Heart left ventricle (tissue), 16 donors: ENCODE measurements at places on chromosomes 4 and X.
A peak's percentile ranks its signal among the peaks of the same experiment; 100 is the strongest.

GRCh38 chrX:1925053-1925481 lies 310.2 kb downstream of the ASMT start:
- no peak for DNase-seq

- no peak for DNase-seq
Measured at GRCh38 chr4:110231869-110232268, 33.5 kb upstream of the ELOVL6 start.

DNA sequence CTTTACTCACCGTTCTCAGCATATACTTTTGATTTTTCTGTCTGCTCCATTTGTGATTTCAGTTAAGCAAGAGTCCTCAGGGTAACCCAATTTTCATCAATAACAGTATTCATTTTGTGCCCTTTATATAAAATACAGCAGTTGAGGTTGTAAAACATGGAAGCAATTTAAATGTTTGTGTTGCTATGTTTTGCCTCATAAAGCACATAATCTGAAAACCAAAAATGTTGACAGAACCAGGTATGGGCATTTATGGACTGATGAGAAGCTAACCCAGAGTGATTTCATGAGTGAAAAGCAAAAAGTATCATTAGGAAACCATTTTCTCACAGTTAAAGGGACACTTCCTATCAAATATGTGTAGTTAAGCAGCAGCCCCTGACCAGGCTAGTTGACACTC lies at the start of gene ASIC5:
TSS of gene ASIC5 (minus strand) at position 101 of the 400 bp plus-strand sequence. CDS start at position 50, 51 bp downstream.
- no peak for DNase-seq

DNA sequence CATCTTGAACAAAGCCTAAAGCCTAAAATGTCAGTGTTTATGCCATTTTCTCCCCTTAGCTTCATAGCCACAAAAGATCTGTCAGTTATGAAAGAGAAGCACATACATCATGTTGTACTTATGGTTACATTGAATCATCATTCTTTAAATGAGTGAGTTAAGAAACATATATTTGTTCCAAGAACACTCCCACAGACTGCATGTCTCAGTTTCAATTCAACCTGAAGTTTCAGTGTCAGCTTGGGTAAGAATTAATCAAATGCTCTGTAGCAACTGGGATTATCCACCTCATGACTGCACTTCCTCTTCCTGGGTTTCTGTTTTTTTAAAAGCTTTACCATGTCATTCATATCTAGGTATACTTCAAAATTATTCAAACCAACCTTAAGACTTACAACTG lies 3.9 kb upstream of the TMPRSS11B start:
- no peak for DNase-seq

DNA sequence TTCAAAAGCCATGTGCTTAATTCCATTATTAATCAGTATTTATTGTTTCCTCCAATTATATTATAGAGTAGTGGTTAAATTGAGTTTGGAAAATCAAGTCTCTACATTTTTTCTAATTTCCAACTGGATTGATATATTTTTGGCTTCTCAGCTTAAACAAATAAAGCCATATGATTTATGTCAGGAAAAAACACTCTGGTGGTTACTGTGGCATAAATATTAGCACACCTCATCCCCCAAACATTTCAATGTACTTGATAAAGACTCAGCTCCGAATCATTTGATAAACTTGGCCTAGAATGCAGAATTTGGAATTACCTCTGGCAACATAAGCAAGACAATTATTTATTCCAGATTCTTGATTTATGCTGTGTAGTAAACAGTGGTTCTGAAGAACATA lies 2313.8 kb downstream of the ARAP2 start:
- no peak for DNase-seq

DNA sequence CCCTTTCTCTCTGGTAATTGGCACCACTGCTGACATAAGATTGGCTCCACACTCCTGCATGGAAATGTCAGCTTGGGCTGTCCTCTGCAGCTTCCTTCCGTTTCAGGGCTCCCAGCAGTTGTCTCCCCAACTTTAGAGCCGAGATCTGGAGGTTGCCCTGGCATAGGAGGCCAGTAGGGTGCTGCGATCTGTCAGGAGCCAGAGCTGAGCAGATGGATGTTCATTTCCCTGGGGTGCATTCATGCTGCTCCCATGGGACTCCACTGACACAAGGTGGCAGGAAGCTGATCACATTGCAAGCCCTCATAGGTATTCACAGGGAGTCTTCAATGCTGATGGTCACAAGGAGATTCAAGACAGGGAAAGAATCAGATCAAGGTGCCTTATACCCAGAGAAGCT lies 116.6 kb upstream of the RAI2 start:
- DNase-seq = no peak

DNA sequence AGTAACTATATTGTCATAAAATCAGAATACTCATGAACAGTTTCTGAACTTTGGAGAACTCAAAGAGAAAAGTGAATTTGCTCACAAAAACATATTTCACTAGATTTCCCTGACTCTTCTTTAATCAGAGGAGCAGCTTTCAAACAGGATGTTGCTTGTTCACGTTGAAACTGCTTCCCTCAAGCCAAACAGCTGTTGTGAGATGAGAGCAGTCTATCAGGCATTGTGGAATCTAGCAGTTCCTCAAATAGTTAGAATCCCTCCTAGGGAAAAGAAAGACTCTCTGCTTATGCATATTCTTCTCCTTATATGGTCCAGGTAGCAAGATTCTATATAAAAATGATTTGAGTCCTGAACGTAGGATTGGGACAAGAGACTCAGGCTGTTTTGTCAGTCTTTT lies 1012.1 kb downstream of the FAM133A start:
- DNase-seq = no peak

DNA sequence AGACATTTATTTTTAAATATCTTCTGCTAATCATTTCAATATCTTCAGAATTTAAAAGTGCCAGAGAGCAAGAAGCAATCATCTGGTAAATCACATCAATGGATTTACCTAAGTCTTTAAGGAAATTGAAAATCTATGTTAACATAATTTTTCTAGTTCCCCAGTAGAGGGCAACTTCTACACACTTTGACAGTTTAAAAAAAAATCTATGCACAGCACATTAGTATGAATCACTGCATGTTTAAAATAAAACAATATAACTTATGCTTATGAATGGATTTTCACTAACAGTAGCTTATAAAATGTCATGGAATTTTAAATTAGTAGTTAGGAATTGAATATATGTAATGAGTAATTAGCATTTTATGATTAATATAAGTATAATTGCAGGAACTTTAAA lies 126.5 kb downstream of the REELD1 start:
- DNase-seq = no peak

GRCh38 chr4:173919196-173919595 lies 364.3 kb downstream of the FBXO8 start:
- DNase-seq = no peak

GRCh38 chrX:15434205-15434604 lies 50.0 kb upstream of the VEGFD start:
- DNase-seq = no peak

DNA sequence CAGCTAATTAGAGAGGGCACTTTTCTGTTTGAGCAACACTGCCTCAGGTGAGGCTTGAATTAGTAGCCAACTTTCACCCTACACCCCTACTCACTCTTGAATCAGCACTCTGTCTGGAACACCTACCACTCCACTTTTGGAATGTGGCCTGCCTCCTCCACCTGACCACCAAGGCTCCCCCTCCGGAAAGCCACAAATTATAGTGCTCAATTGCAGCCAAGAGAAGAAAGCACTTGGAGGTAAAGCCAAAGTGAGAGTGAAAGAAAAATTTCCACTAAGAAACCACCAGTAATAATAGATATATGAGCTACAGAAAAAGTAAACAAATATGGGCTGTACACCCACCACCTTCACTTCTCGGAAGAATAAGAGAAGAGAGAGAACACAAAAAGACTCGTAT lies 41.1 kb downstream of the PPP3CA start:
- DNase-seq = no peak

DNA sequence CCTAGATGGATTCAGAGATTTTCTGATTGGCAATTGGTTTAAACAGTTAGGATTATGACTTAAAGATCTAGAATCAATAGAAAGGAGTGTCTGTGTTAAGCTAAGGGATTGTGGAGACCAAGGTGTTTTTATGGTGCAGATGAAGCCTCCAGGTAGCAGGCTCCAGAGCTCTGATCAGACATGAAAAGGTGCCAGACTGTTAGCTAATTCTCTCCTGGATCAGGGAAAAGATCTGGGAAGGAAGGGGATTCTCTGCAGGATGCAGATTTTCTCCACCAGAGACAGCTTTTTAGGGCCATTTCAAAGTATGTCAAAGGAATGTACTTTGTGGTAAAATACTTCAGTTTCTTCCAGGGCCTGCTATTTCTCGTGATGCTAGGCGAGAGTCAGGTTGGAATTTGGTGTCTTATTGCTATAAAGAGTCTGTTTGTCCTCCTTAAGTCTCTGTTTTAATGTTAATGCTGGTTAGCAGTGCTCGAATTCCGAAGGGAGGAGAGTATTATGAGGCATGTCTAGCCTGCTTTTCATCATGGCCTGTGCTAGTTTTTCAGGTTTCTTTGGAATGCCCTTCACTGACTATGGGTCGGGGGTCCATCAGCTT lies 12.0 kb upstream of the GPR78 start:
- no peak for DNase-seq

DNA sequence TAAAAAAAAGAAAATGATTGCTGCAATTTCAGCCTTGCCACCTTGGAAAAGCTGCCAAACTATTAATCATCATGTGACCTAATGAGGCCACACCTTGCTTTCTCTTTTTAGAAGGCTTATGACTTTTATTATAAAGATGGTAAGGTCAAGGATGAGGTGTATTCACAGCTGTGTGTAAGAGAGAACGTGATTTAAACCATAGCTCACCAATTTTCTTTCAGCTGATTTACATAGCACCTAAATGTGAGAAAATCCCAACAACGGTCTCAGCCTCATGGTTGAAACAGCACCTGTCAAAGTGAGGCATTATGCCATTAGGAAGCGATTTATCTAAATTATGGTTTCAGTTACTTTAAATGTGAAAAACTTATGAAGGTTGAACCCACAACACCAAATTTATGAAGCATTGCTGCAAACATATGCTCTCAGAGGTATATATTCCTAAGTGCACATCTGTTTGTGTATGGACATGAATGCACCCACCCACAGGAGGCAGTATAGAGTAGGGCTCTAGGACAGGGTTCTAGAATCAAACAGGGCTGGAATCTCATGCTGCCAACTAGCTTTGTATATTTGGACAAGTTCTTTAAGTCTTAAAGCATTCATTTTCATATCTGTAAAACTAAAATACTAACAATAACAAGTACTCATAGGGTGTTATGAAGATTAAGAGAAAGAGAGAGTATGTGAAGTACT lies 40.7 kb downstream of the ANXA3 start:
- no peak for DNase-seq

DNA sequence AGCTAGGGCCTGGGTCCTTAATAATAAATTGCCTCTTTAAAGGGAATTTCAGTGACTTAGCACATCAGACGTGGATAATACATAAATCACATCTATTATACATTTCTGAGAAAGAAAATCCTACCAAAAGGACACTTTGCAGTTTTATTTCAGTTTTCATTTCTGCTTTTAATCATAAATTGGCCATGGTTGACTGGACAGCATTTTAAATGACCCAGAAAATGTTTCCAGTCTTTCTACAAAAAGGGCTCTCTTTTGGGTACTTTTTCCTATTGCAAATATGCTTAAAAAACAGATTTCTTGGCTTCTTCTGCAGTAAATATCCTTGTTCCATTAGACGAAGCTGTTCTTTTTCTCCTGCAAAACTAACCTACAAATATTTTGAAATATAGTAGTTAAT lies 41.4 kb upstream of the LPAR4 start:
- DNase-seq = no peak

DNA sequence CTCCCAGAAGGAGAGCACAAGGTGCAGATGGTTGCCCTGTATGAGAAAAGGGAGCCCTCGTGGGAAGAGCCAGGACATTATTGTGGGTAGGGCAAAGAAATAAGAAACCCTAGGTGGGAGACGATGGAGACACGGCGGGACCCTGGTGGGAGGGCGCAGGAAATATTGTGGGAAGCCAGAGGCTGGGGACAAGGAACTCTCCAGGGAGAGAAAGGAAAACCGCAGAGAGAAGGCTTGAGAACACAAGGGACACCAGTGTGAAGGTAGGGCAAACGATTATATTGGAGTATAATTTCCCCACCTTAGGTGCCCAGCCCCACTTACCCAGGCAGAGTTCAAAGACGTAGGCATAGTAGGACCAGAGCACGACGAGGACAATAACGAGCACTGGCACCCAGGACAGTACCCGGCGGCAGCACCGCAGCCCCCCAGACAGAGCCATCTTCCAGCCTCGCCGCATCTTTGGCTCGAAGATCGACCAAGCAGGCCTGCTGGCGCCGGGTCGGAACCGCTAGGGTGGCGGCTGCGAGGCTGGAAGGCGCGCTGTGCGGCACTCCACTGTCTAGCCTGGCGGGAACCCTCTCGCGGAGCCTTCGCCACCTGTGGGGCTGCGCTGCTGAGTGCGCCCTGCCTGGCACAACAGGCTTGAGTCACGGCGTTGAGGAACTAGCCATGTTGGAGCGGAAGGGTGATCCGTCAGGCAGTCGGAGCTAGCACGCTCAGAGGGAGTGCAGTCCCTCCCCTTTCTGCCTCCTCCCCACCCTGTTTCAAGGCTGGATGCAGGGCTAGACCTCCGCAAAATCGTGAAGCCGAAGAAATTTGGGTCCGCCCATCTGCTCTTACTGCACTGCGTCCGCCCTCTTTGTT lies at the start of gene ZDHHC15:
TSS of gene ZDHHC15 (minus strand) at position 473 of the 867 bp plus-strand sequence. CDS start at position 460, 13 bp downstream.
- peak; percentile 46 for DNase-seq

DNA sequence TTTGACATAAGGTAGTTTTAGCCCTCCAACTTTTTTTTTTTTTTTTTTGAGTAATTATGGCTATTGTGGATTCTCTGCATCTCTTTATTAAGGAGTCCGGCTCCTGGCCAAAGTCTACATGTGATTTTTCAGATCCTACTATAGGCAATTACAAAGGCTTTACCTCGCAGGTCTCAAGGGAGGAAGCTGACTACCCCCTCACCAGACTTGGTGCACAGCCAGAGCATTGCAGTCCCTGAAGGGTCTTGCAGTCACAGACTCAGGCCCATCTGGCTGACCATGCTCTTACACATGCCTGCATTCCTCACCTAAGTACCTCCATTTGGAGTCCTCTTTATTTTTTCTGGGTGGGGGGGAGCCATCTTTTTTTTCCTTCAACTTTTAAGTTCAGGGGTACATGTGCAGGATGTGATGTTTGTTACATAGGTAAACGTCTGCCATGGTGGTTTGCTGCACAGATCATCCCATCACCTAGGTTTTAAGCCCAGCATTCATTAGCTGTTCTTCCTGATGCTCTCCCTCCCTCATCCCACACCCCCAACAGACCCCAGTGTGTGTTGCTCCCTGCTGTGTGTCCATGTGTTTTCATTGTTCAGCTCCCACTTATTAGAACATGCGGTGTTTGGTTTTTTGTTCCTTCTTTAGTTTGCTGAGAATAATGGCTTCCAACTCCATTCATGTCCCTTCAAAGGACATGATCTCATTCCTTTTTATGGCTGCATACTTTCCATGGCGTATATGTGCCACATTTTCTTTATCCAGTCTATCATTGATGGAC lies 88.4 kb upstream of the STIM2 start:
- no peak for DNase-seq

GRCh38 chr4:83599183-83599582 lies 63.3 kb downstream of the GPAT3 start:
- DNase-seq = no peak

- DNase-seq = no peak
Measured at GRCh38 chrX:84182516-84182915, 5.5 kb downstream of the RPS6KA6 start.

GRCh38 chrX:41664375-41664901 lies 24.3 kb upstream of the GPR34 start:
- DNase-seq = no peak
